Neural crest cell (in vitro differentiated cells): ENCODE measurements at places on chromosomes 11 and 22. TPM values are rescaled to one million over a fixed set of nuclear protein-coding genes. Genes with fewer than 3 reads are reported as not detected.

DNA sequence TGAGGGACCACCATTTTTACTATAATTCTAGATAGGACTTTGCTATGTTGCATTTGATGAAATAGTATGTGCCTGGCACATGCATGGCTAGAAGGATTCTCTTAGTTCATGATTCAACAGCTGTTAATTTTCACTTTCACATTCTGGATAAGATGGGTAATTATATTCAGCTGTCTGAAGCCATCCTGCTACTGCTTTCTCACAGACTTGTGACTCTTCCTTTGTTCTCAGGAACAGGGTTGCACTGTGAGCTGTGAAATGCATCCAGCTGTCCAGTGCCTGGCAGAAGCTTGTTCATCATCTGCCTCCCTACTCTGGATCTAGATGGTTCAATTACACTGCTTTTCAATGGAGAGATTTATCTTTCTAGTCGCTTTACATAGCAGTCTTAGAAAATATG lies 610.1 kb upstream of the ANO5 start:
- H3K4me1 ChIP-seq: no peaks in the 10 kb centered on the region
- no peak overlapping the region for H3K4me3 ChIP-seq
- no peak for DNase-seq

DNA sequence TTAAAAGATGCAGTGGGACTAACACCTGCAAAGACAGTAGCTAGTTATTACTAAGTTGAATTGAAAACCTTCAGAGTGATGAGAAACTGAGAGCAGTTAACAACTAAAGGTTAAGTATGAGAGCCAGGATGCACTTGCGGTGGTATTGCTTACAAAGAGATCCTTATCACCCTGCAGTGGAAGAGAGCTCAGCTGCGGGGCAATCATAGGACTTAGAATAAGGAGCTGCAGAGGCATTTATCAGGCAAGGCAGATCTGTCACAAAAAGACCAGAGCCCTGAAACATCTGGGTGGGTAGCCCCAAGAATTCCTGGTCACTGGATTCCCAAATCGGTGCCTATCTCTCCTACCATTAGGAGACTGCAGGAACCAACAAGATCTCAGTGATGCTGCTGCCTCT lies 34.3 kb upstream of the CFAP300 start:
- H3K27me3 ChIP-seq: no peaks in the 10 kb centered on the region
- H3K27ac ChIP-seq: no peak overlapping the region
- no peak for DNase-seq
- no peaks in the 10 kb centered on the region for H3K4me1 ChIP-seq

- H3K36me3 ChIP-seq: peaks cover 2% of the 10 kb centered on the region
- no peak overlapping the region for H3K4me3 ChIP-seq
- H3K27ac ChIP-seq: no peak overlapping the region
- no peak for DNase-seq
- peaks cover 7% of the 10 kb centered on the region for H3K4me1 ChIP-seq
Observed at GRCh38 chr22:41913842-41914534, 886 bp downstream of the SHISA8 start.

- H3K27me3 ChIP-seq: peaks cover 5% of the 10 kb centered on the region
- DNase-seq: no peak
- no peaks in the 10 kb centered on the region for H3K4me1 ChIP-seq
- H3K4me3 ChIP-seq: no peak overlapping the region
Observed at GRCh38 chr22:49553518-49554295, 274.0 kb downstream of the BRD1 start.

DNA sequence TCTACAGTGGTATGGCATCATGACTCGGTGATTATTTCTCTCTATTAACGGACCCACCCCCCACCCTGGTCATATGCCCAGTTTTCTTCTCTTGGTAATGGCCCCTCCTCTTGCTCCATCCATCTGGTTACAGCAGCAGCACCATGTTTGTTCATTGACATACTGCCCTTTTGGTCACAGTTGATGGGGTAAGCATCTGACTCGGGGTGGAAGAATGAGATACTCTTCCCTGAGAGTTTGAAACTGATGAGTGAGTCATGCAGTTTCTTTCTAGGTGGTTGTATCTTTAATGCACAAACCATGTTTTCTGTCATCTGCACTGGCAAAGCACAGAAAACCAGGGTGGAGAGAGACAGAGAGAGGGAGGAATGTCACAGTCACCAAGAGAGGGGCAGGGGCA lies 126.0 kb downstream of the SYN3 start:
- no peaks in the 10 kb centered on the region for H3K4me1 ChIP-seq
- H3K27me3 ChIP-seq: no peaks in the 10 kb centered on the region
- DNase-seq: no peak
- no peak overlapping the region for H3K4me3 ChIP-seq

GRCh38 chr11:112290493-112290850 lies 29.8 kb upstream of the PLET1 start:
- H3K4me1 ChIP-seq: peaks cover 18% of the 10 kb centered on the region
- no peak overlapping the region for H3K27ac ChIP-seq
- peaks cover 34% of the 10 kb centered on the region for H3K27me3 ChIP-seq

DNA sequence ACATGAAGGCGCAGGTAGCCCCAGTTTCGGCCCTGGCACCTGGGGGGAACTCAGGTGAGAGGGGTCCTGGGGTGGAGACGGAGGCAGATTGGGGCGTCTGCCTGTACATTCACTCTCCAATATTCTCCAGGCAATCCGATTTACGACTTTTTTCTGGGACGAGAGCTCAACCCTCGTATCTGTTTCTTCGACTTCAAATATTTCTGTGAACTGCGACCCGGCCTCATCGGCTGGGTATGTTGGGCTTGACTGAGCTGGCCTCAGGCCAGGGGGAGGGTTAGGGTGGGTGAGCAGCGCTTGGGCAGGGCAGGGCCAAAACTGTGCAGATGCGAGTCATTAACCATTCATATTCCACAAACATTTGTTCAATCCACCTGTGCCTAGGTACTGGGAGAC lies 1.7 kb downstream of the TM7SF2 start:
- H3K27me3 ChIP-seq: peaks cover 14% of the 10 kb centered on the region

GRCh38 chr11:129412494-129412893 lies 36.8 kb downstream of the BARX2 start:
- no peak for DNase-seq
- H3K27ac ChIP-seq: no peak overlapping the region
- H3K27me3 ChIP-seq: no peaks in the 10 kb centered on the region
- peaks cover 4% of the 10 kb centered on the region for H3K4me1 ChIP-seq

GRCh38 chr11:68014157-68014946 lies 4.2 kb downstream of the ALDH3B1 start:
- H3K4me3 ChIP-seq: no peak overlapping the region
- DNase-seq: no peak
- H3K4me1 ChIP-seq: peaks cover 58% of the 10 kb centered on the region
- H3K27ac ChIP-seq: no peak overlapping the region

GRCh38 chr11:45243967-45244366 lies 42.2 kb downstream of the SYT13 start:
- peaks cover 1% of the 10 kb centered on the region for H3K27me3 ChIP-seq
- no peak overlapping the region for H3K27ac ChIP-seq
- H3K4me3 ChIP-seq: no peak overlapping the region
- no peak for DNase-seq
- peaks cover 5% of the 10 kb centered on the region for H3K4me1 ChIP-seq
- no peaks in the 10 kb centered on the region for H3K36me3 ChIP-seq

DNA sequence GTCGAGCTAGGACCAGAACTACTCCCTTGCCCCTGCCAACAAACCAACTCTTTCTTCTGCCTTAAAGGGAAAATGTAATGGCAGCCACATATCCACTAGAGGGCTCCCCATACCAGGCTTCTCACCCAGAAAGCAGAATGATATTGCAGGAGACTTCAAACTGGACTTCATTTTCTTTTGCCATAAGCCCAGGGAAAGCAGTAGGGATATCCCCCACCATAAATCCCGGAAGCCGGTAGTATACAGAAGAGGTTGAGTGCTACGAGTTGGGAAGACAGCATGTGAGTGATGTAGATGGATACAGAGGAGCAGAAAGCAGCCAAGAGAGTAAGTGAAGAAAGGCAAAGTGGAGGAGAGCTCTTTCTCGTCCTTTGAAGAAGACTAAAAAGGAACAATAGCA lies 12.1 kb downstream of the PLAAT5 start:
- peak; percentile 35 for DNase-seq
- H3K27ac ChIP-seq: no peak overlapping the region
- H3K4me1 ChIP-seq: no peaks in the 10 kb centered on the region
- peaks cover 4% of the 10 kb centered on the region for H3K27me3 ChIP-seq
- H3K4me3 ChIP-seq: no peak overlapping the region

DNA sequence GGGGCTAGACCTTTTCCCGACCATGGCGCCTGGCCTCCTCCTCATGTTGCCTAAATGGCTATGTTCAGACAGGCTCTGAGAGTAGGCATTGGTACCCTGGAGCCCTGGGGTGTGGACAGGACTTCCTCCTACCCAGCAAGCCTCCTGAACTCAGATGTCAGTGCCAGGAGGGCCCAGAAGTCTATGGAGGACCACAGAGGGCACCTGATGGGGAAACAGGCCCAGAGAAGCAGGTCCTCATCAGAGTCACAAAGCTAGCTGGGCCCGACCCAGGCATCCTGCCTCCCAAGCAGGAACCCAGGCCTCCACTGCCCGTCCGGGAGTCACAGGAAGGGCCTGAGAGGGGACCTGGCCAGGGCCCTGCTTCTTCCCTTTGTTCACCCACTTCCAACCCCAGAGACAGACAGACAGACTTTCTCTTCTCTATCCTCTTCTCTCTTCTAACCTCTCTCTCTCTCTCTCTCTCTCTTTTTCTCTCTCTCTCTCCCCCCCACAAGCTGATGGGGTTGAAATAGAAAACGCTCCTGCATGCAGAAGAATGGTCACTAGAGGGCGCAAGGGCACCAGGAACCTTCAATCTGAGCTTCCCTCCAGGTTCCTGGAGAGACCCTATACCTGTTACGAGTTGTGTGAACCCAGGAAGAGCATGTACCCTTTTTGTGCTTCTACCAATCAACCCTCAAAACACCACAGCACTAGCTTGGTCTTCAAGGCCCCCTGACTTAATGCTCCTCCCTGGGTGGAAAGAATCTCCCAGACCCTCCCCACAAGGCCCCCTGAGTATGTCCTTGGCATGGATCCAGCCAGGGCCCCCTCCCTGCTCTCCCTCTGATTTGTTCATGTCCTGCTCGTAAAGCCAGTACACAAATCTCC lies 27.1 kb downstream of the ARAP1 start:
- no peaks in the 10 kb centered on the region for H3K27me3 ChIP-seq
- peaks cover 19% of the 10 kb centered on the region for H3K4me1 ChIP-seq
- no peaks in the 10 kb centered on the region for H3K36me3 ChIP-seq
- peak; percentile 80 for DNase-seq

DNA sequence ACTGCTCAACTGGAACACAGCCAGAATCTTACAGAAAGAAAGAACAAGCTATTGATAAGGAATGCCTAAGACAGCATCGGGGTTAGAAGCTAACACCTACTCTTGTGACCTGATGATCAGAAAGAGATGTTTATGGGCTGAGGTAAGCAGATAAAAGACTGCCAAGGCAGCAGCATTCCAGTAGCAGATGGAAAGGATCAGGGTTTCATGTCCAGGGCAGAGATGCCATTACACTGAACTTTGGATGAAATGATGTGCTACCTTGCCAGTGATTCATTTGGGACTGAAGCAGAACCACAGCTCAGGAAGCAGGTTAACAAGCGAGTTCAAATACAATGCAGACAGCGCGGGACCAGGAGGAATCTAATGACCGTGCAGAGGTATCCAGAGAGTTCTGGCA lies 27.1 kb upstream of the APOA1 start:
- peaks cover 14% of the 10 kb centered on the region for H3K36me3 ChIP-seq
- H3K27me3 ChIP-seq: no peaks in the 10 kb centered on the region
- H3K4me1 ChIP-seq: no peaks in the 10 kb centered on the region
- no peak overlapping the region for H3K4me3 ChIP-seq
- H3K27ac ChIP-seq: no peak overlapping the region

- no peak overlapping the region for H3K4me3 ChIP-seq
- H3K36me3 ChIP-seq: peaks cover 63% of the 10 kb centered on the region
- no peak overlapping the region for H3K27ac ChIP-seq
Observed at GRCh38 chr22:24370401-24370800, 57.0 kb upstream of the ADORA2A start.

GRCh38 chr11:7376386-7376785 lies 108.9 kb upstream of the OLFML1 start:
- no peak overlapping the region for H3K4me3 ChIP-seq
- H3K27me3 ChIP-seq: peaks cover 3% of the 10 kb centered on the region
- H3K4me1 ChIP-seq: no peaks in the 10 kb centered on the region
- H3K27ac ChIP-seq: no peak overlapping the region
- DNase-seq: no peak

GRCh38 chr11:84890676-84891075 lies 736.5 kb downstream of the DLG2 start:
- H3K4me3 ChIP-seq: no peak overlapping the region
- no peaks in the 10 kb centered on the region for H3K4me1 ChIP-seq
- no peaks in the 10 kb centered on the region for H3K27me3 ChIP-seq
- no peaks in the 10 kb centered on the region for H3K36me3 ChIP-seq
- no peak for DNase-seq

- H3K4me1 ChIP-seq: peaks cover 22% of the 10 kb centered on the region
- H3K4me3 ChIP-seq: peak overlapping the region; percentile 77
- H3K27me3 ChIP-seq: peaks cover 77% of the 10 kb centered on the region
- H3K36me3 ChIP-seq: no peaks in the 10 kb centered on the region
- DNase-seq: no peak
Observed at GRCh38 chr22:39243439-39244135, 1.2 kb downstream of the PDGFB start.

DNA sequence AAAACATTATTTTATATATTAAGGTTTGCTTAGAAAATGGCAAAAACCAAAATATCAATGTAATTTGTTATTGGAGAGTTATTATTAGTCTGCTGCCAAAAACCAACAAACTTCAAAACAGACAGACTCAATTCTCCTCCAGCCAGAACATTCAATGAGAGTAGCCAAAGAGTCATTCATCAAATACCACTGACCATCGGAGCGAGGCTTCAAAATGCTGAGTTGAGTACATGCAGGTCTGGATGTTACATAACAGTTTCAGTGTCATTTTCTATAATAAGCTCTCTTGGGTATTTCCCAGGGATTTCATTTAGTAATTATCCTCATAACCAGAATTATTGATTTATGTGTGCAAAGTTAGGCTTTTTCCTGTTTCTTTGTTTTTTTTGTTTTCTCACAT lies 42.6 kb downstream of the CHST1 start:
- no peak overlapping the region for H3K4me3 ChIP-seq
- no peak for DNase-seq
- no peaks in the 10 kb centered on the region for H3K4me1 ChIP-seq
- H3K27me3 ChIP-seq: peaks cover 35% of the 10 kb centered on the region

GRCh38 chr11:113203141-113203753 lies 111.1 kb upstream of the TTC12 start:
- peaks cover 30% of the 10 kb centered on the region for H3K4me1 ChIP-seq
- H3K36me3 ChIP-seq: peaks cover 23% of the 10 kb centered on the region
- H3K4me3 ChIP-seq: no peak overlapping the region
- H3K27ac ChIP-seq: no peak overlapping the region

The HEPN1 gene
- total RNA-seq: not detected in 2 replicates

The RRP8 gene
- total RNA-seq: 22.5 and 23.7 TPM in 2 replicates

The SYT9 gene
- 0.72 and 1.2 TPM in 2 replicates for total RNA-seq

The PKNOX2 gene
- total RNA-seq: 21.5 and 23.5 TPM in 2 replicates
